ENCODE measurements at places on chromosomes 5 and 9.

DNA sequence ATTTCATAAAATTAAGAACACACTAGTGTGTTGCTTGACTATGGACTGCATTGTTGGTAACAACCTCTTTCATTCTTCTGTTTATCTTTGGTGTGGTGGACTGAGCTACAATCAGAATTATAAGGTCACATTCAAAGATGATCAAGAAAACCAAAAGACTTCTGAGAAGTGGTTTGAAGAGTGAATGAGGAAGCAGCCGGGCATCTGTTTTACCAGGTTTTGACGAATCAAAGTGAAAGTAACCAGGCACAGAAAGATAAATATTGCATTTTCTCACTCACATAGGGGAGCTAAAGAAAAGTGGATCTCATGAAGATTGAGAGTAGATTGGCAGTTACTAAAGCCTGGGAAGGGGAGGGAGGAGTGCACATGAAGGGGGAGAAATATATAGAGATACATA lies 589.1 kb downstream of the ZNF608 start:
- no peak for DNase-seq

- DNase-seq: no peak
These were observed 30.4 kb downstream of the AMBP start for GRCh38 chr9:114047717-114048116.

DNA sequence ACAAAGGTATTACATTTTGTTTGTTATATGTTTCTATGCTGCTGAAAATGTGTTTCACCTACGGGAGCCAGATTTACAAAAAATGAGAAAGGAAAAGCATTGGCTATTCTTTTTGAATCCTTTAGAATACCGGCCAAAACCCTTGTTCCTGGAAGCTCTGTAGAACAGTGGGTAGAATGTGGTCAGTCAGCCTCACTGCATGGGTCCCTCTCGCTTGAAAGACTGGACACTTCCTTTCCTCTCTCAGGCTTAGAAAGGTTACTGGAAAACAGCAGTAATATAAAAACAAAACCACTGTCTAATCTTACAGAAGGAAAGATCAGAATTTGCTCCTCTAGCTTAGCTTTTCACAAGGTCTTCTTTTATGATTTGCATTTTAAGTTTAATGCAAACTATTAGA lies 45.1 kb downstream of the OSTF1 start:
- DNase-seq: no peak

DNA sequence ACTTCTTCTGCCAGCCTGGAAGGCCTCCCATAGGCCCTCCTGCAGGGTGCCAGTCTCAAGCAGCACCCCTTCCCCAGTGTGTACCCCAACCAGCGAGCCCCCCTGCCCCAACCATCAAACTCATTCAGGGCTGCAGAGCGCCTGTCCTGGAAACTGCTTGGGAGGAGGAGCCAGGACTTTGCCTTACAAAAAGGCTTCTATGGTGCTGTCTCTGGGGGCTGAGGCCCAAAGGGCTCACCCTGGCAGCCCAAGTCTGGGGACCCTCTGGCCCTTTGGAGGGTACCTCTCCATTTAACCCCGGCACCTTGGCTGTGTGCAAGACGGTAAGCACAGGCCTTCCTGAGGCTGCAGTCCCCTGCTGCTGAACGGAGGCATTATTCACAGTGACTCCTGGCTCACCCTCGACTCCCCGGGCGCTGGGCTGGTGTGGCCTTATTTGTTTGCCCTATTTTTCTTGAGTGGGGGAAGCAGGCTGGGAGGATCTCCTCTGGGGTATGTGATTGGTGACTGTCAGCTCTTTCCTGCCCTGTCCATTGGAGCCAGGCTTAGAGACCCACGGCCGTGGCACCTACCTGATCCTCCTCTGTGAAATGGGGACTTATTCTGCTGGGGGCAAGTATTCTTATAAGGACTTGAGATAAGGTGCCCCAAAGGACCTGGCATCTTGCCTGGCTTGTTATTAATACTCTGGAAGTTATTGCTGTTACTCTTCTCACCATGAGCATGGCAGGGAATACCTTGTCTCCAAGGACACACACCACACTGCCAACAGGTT lies 5.8 kb downstream of the LMX1B start:
- DNase-seq: no peak

DNA sequence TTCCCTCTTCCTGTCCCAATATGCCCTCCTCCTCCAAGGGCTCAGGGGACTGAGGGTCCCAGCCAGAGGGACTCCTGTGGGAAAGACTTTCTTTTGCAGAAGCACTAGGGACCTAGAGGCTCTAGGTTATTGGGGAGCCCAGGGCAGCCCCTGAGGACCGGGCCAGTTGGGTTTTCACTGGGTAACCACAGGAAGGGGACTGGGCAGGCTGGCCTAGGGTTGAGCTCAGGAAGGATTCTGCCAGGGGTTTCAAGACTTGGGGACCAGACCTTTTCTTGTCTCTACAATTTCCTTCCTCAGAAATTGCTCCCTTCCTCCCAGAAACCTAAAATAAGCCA lies 24.4 kb upstream of the HMCN2 start:
- no peak for DNase-seq

DNA sequence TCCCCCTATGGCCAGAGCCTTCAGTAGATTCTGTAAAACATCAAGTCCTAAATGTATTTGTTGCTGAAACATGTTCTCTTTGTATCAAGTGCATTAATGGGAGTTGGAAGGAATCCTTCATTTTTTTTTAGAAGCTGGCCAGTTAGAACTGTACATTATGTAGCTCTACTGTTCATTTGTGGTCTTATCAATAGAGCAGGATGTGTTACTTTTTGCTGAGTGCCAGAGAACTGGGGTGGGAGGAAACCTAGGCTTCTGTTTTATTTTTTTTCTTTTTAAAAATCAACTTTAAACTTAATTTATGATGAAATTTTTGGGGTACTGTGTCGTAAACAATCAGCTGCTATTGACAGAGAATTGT lies 5.1 kb downstream of the PIP5K1B start:
- DNase-seq: no peak

- peak; percentile 43 for DNase-seq
These were observed 1.1 kb upstream of the JADE2 start for GRCh38 chr5:134524272-134524825.

- DNase-seq: no peak
These were observed 6.5 kb downstream of the TAS2R1 start for GRCh38 chr5:9623661-9624060.

GRCh38 chr9:104092875-104093600 lies 1.1 kb upstream of the SMC2 start:
- DNase-seq: peak; percentile 14

GRCh38 chr5:1975898-1976765 lies 93.4 kb upstream of the IRX4 start:
- no peak for DNase-seq

- DNase-seq: peak; percentile 62
These were observed 125.1 kb downstream of the SUSD1 start for GRCh38 chr9:112049811-112050516.

GRCh38 chr9:131856105-131856504 lies 116.2 kb upstream of the RAPGEF1 start:
- DNase-seq: no peak

DNA sequence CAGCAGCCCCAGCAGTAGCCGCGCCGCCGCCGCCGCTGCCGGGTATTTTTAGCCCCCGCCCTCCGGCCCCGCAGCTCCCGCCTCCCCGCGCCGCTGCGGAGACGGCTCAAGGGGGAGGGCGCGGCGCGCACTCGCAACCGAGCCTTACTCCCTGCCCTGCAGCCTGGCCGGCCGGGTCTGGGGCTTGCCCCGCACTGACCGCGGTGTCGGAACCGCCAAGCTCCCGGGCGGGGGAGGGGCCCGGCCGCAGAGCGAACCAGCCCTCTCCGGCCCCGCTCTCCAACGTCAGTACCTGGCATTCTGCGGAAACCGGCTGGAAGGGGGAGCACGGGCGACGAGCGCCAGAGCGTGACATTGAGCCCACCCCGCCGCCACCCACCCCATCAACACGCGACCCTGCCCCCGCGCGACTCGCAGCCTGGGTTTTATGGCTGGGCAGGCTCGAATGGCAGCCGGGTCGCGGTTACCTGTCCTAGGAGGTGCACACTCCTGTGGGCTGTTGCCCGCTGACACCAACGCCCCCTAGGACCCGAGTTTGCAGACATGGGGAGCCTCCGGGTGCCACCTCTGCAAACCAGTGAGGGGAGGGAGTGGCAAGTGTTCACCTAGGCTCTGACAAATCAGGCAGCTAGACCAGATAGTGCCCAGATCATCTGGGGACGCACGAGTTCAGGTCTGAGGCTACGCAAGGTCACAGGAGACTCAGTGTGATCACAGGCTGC lies at the start of gene ACSL6:
Gene ACSL6 (minus strand): TSS at position 37 of the 722 bp plus-strand sequence. CDS start 105 bp downstream, outside the sequence.
- DNase-seq: no peak

DNA sequence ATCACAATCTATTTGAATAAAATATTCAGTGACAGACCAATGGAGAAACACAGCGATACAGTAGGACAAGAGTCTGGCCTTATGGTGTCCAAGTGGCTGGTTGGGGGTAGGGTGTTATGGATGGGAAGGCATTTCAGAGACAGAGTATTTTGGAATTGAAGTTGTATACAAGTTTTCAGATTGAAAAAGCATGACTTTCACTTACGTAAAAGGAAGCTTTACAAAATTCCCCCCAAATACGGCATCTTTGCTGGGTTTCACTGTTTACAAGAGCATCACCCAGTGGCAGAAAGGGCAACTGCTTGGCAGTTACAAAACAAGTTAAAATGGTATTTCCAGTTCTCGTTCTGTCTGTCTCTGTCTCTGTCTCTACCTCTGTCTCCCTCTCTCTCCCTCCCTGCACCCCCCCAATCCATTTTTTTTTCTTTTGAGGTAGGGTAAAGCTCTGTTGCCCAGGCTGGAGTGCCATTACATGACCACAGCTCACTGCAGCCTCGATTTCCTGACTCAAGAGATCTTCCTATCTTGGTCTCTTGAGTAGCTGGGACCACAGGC lies 86.2 kb downstream of the PTPN3 start:
- peak; percentile 14 for DNase-seq

- no peak for DNase-seq
These were observed 155.9 kb downstream of the NR2F1-AS1 start for GRCh38 chr5:93425096-93425495.

GRCh38 chr5:80125022-80125961 lies 90.1 kb downstream of the THBS4 start:
- no peak for DNase-seq

DNA sequence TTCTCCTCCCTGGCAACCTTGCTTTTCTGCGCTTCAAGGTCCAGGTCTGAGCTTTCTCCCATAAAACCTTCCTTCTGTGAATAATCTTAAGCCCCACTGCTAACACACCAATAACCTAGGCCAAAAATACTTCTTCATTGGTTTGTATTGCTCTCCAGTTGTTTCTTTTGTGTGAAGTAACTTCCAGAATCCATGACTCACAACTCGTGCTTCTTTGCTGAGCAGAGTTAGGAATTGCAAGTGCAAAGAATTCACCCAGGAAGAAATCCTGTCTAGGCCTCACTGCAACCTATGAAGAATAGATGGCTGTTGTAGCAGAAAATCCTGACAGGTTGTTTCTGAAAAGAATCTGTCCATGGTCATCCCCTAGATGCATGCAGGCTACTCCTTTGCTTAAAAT lies 295.7 kb downstream of the MED10 start:
- DNase-seq: no peak

- no peak for DNase-seq
These were observed 194.6 kb upstream of the KIF2A start for GRCh38 chr5:62111428-62111827.

DNA sequence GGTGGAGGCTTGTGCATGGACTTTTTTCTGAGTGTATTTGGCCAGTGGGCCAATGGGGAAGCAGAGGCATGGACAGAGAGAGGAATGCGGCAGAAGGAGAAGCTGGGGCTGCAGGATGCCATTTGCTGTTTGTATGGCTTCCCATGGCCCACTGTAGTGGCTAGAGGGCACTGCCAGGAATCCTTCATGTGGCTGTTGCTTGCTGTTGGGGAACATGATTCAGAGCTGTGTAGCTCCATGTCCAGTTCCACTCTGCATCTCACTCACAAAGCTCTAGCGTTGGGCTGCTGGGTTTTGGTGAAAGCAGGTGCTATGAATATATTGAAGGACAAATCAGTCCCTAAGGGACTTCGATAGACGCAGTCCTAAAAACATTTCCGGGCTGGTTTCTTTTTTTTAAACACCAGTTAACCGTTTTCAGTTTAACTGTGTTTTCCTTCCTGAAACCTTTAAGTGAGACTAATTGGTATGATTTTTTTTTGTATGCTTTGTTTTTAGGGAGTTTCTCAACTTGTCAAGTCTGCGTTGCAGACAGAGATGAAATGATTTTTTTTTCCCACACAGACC lies 51.3 kb downstream of the SLC22A5 start:
- DNase-seq: no peak

- DNase-seq: no peak
These were observed 37.2 kb upstream of the F2RL2 start for GRCh38 chr5:76660360-76660759.

- no peak for DNase-seq
These were observed 653 bp upstream of the HNRNPH1 start for GRCh38 chr5:179623906-179624741.

- no peak for DNase-seq
These were observed 136.3 kb downstream of the NR3C1 start for GRCh38 chr5:143267186-143267585.

GRCh38 chr5:124210111-124210910 lies 536.1 kb downstream of the ZNF608 start:
- no peak for DNase-seq

- DNase-seq: no peak
These were observed 4.2 kb downstream of the MTAP start for GRCh38 chr9:21806644-21807043.

GRCh38 chr5:170141636-170142035 lies 35.9 kb downstream of the FOXI1 start:
- DNase-seq: no peak

DNA sequence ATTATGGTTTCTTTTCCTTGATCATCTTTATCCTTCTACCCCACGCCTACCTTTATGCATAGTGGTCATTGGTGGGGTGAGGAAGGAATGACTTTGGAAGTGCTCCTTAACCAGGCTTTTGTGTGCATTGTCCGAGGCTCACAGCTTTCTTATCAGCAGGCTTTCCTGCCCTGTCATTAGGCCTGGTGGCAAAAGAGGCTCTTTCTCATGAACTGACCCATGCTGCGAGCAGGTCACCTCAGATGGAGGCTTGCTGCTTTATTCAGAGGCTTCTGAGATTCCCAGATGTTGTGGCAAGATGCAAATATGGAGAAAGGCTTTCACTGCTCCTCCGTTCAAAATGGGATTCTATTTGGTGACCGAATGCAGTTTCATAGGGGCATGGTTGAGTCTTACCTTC lies 57.4 kb upstream of the DMRTA1 start:
- DNase-seq: no peak

DNA sequence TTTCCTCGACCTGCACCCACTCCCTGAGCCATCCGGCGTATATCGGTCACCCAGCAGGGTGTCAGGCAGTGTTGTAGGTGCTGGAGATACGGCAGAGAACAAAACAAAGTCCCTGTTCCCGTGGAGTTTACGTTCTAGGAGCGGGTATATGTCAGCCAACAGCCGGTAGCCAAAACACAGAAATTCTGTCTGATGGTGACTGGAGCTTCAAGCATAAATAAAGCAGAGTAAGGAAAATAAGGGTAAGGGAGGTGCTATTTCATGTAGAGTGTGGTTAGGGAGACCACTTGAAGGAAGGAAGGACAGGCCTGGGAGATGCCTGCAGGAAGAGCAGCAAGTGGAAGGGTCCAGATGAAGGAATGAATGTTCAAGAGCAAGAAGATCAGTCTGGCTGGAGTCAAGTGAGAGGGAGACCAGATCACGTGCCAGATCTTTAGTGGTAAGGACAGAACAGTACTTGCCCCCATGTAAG lies 783 bp upstream of the ZFR start:
- DNase-seq: no peak

- no peak for DNase-seq
These were observed 45.9 kb downstream of the PDCD1LG2 start for GRCh38 chr9:5556101-5556705.
